Caco-2 (cell line): ENCODE measurements at places on chromosomes 3 and 15. TPM values are rescaled to one million over a fixed set of nuclear protein-coding genes. Genes with fewer than 3 reads are reported as not detected.
A peak's percentile ranks its signal among the peaks of the same experiment; 100 is the strongest.

Gene PRSS50
- not detected in 2 replicates for total RNA-seq

Gene CCR4
- 0.16 TPM in 1 of 2 replicates, not detected in the other for total RNA-seq

Gene NANOGP8
- not detected in 2 replicates for total RNA-seq

Gene GRAMD2A
- 1.2 and 2.0 TPM in 2 replicates for total RNA-seq

Gene DUOXA1
- 0.39 TPM in 1 of 2 replicates, not detected in the other for total RNA-seq

Gene PATL2
- 0.32 TPM in 1 of 2 replicates, not detected in the other for total RNA-seq

Gene TTC23
- 8.5 and 10.8 TPM in 2 replicates for total RNA-seq

Gene AGBL1
- total RNA-seq, result not detected in 2 replicates

Gene RPSA
- total RNA-seq, result 1,548 and 1,562 TPM in 2 replicates

Gene CACNA1D
- total RNA-seq, result 13.3 and 15.6 TPM in 2 replicates

GRCh38 chr3:187017511-187018230 is 87.3 kb downstream of the ST6GAL1 start:
- DNase-seq, result no peak

- DNase-seq, result no peak
Observed at GRCh38 chr15:41125931-41126642, 10.0 kb upstream of the INO80 start.

- no peak for DNase-seq
Observed at GRCh38 chr3:16264174-16264707, 502 bp downstream of the DPH3 start.

DNA sequence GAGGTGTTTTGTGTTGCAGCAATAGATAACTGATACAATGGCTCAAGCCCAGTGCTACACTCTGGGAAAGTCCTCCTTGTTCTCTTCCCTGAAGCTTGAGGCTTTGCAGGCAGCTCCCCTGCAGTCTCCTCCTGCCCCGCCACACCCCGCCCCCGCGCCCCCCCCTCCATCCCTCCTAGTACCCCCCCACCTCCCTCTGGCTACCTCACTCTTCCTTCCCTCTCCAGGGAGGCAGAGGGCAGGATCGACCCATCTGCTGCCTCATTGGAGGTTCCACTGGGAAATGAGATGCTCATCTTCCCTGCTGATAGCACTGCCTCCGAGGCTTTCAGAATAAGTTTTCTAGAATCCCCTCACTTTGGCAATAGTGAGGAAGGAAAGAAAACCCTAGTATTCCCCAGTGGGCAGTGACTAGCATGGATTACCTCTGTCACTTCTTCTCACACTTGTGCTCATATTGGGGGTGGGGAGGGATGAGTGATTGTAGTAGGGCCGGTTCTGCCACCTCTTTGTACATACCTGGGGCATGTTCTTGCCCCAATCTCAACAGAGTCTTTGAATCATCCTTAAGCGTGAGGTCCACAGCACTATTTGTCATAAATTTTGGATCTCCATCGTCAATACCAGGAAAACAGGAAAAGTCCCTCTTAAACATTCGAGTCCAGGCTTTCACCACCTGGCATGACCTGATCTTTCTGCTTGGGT is 16.3 kb upstream of the RAB7A start:
- peak; percentile 55 for DNase-seq

DNA sequence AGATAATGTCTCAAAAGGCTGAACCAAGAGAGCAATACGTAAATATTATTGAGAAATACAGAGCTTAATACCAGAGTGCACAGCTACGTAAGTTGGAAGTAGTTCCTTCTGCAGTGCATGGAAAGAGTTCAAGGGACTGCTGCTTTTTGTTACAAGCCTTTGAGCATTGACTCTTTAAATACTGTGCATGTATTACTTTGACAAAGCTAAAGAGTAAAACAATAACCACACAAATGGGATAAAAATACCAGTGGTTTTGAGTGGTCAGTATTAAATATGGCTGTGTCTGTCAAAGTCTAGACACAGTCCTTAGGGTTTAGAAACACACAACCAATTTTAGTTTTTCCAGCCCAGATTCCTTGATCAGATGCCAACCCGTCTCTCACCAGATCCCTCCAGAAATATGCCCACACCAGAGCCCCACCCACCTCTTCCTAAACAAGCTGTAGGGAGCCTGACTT is 62.1 kb downstream of the SSR3 start:
- no peak for DNase-seq

- DNase-seq, result no peak
Observed at GRCh38 chr3:144358191-144358590, 386.6 kb downstream of the DIPK2A start.

DNA sequence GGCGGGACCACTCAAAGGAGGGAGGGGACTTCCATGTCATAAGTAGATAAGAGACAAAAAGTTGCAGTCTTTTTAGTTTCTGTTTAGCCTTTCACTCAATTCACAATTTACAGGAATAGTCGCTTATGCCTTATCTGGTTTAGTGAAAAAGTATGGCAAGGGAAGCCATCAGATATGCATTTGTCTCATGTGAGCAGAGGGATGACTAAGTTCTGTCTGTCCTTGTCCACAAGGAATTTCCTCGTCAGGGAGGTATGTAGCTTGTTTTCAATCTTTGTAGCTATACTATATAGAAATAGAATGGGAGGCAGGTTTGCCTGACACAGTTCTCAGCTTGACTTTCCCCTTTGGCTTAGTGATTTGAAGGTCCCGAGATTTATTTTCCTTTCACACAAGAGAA is 882.8 kb downstream of the NAALADL2 start:
- DNase-seq, result no peak

GRCh38 chr3:30098653-30099455 is 507.5 kb upstream of the TGFBR2 start:
- no peak for DNase-seq

GRCh38 chr3:72165317-72165716 is 380.4 kb upstream of the PROK2 start:
- no peak for DNase-seq

- DNase-seq, result no peak
Observed at GRCh38 chr3:40695848-40696247, 171.1 kb downstream of the ZNF621 start.

- DNase-seq, result peak; percentile 80
Observed at GRCh38 chr3:189316296-189317019, 144.7 kb downstream of the TPRG1 start.

- no peak for DNase-seq
Observed at GRCh38 chr15:60910202-60910601, 318.9 kb downstream of the RORA start.

- peak; percentile 84 for DNase-seq
Observed at GRCh38 chr3:134473868-134474546, 11.8 kb downstream of the ANAPC13 start.

DNA sequence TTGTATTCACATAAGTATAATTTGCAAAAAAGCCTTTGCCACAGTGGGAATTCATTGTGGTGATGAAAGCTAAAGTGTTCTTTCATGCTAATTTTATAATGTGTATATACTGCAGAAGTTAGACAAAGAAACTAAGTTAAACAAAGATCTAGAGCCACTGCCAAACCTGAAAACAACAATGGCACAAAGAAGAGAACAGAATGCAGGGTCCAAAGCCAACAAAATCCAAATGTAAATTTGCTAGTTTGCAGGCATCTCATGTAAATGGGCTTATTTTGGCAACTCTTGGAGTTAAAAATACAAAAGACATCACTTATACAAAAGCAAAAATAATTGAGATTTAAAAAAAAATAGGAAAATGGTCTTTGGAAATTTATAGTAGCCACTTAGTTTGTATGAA is 123.0 kb downstream of the TCF12 start:
- DNase-seq, result no peak

DNA sequence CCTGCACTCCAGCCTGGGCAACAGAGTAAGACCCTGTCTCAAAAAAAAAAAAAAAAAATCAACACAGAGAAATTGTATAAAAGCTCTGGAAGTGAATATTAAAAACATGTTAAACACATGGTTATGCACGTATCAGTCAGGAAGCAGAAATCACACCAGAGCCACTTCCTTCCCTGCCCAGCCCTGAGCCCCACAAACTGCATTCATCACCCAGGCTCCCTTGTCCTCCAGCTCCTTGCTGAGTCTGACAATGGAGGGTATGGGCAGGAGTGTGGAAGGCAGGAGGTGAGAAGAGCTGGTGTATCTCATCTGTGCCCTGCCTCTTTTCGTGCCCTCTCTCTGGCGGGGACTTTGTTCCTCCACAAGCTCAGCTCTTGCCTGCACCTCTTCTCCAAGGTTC is 12.1 kb upstream of the LOXL1 start:
- no peak for DNase-seq

DNA sequence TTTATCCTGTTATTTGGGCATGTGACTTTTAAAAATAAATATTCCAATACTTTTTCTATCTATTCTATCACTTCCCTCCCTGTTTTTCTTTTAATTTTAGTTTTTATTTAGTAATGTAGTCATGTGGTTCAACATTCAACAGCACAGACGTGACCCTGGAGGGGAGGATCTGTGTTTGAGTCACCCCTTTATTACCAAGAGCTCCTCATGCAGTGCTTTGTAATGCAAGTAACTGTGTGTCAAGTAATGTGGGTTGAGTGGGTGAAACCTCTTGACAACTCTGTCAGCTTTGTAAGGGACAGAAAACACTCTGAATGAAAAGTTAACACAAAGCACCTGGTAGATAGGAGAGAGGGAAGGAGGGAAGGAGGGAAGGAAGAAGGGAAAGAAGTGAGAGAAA is 89.7 kb upstream of the FGF12 start:
- no peak for DNase-seq

GRCh38 chr3:13004376-13004775 is 68.9 kb downstream of the IQSEC1 start:
- no peak for DNase-seq

- DNase-seq, result no peak
Observed at GRCh38 chr3:111721747-111722146, 126.6 kb upstream of the ZBED2 start.

DNA sequence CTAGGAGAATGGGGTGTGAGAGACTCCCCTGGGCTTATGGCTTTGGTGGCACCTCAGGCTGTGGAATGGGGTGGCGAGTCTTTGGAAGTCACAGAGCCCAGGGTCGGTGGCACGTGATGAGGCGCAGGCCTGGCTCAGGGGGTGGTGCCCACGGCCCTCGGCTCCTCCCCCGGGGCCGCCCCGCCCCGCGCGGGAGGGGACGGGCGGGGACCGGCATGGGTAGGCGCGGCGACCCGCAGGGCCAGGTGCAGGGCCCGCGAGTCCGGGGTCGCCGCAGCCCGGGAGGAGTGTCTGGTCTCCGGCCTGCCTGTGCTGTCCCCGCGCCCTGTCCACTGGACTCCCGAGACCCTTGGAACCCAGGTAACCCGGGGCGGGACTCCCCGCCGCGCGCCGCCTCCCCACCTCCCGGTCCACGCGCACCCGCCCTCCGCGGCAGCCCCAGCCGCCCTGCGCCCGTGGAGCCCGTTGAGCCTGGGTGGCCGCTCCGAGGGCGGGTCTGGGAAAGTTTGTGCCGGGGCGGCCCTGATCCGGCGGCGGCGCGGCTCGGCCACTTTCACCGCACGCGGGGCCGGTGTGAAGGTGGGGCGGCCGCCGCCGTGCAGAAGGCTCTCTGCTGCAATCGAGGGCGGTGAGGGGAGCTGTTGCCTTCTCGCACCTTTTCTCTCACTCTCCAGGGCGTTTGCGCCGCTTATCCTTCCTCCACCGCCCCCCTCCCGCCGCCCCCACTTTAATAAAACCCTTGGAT is at the start of gene PAQR5:
PAQR5 (plus strand) TSS at position 216 of the 745 bp plus-strand sequence. CDS start 61,169 bp downstream, outside the sequence.
- no peak for DNase-seq

DNA sequence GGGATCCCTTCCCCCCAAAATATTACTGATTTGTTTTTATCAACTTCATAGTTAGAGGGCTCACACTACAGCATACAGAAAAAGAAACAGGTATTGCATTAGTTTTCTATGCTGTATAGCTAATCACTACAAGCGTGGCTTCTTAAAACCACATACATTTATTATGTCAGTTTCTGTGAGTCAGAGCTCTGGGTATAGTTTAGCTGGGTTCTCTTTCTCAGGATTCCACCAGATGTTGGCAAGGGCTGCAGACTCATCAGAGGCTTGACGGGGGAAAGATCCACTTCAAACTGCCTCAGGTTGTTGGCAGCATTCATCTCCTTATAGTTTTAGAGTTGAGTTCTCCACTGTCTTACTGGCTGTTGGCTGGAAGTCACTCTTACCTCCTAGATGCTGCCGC is 328.0 kb downstream of the NLGN1 start:
- DNase-seq, result no peak

DNA sequence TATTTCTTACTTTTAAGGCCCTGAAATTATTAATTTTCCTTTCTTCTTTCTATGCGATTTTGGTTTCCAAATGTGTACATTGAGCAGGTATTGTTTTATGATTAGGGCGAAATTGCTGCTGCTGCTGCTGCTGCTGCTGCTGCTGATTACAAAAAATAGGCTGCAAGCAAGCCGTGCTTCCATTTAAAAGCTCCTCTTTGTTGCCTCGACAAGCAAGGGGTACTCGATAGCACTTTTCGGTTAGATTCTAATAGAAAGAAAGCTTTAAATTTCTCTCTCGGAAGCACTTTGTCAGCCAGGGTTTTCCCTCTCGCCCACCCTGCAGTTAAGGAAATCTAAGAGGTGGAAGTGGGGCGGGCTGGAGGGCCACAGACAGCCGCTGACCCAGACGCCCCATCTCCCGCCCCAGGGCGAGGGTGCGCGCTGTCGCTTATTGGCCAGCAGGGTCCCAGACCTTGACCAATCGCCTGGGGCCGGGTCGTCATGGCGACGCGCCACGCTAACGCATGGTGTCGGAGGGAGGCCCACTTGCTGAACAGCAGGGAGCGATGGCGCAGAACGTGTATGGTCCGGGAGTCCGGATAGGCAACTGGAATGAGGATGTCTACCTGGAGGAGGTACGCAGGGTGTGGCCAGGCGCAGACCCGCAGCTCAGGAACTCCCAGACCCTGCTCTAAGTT is at the start of gene CFAP161:
CFAP161 (plus strand) TSS at position 489 of the 680 bp plus-strand sequence; CDS start at position 549, 60 bp downstream.
- peak; percentile 39 for DNase-seq

DNA sequence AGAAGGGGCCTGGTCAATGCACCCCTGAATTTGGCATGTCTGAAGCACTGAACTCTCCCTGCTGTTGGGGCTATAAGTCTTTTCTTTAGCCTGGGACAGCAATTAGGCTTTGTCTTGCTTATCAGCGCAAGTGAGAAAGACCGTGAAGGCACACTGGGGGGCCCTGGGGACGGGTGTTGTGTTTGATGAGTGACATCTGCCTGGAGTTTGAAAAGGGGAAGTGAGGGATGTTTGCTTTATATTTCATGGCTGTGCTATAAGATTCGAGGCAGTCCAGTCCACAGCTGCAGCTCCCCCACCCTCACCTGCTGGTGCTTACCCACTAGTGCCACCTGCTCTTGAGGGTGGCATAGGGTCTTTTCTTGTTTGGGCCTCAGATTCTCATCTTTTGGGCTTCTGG is 44.8 kb downstream of the CEMIP start:
- DNase-seq, result no peak

GRCh38 chr15:48644467-48644826 is 1.1 kb downstream of the FBN1 start:
- DNase-seq, result no peak

DNA sequence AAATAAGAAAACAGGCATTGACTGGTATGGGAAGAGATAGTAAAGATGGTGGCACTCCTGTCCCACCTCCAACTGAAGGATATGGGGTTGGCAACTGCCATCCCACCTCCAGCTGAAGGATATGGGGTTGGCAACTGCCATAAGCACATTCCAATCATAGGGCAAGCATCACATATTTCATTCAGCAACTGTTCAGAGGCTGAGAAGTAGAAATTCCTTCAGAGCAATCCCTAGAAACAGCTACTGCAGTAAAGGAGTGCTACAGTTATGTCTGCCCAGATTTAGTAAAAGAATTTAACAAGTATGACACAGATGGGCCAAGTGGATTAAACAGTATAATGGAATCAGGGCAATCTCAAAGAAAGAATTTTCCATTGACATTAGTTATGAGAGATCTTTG is 156.8 kb downstream of the IMPG2 start:
- no peak for DNase-seq
